ENCODE measurements at places on chromosomes 3 and 15.

DNA sequence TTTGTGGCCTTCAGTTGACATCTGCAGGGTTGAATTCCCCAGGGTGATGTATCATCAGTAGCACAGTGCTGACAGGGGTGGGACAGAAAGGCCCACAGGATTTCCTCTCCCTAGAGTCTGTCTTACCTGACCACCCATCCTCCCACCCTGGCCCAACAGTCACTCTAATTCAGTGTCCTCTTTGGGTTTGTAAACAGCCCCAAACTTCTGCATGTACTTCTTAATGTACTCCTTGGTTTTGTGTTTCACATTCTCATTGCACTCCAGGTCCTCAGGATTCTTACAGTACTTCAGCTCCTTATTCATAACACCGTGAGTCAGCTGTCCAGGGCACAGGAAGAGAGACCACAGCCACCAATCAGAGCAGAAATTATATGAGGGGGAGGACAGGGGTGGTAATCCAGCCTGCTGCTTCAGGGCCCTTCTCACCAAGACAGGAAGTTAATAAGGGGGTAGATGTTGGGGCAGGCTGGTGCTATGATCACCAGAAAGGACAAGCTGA lies 37.5 kb downstream of the NBEAL2 start:
- no peak for DNase-seq

DNA sequence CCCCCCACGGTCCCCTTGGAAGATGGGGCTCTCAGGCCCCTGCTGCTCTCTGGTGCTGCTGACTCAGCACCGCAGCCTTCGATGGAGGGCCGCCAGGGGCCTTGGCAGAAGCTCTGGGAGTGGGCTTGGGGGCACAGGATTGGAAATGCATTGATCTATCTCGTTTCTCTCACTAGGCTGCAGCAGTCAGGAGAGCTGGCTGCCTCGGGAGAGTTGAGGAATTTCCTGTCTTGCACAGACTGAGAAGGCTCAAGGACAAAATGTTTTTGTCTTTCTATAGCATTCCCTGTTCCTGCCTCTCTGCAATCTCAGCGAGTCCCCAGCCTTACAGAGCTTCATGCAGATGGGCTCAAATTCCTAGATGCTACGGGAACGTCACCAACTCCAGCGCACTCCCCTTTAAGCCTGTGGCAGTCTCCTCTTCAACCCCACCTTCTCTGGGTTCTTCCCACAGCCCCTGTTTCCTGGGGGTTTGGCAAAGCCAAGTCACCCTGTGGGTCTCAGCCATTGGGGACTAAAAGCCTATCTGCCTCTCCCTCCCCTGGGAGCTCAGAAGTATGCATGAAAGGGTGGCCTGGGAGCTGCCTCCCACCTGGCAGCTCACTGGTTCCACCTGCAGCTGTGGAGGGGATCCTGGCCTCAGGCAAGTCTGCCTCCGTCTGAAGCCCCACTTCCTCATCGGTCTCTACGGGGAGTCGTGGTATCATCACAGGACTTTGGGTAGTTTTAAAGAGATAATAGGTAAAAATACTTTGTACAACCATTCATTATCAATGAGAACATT lies 127.4 kb upstream of the HACD2 start:
- no peak for DNase-seq

GRCh38 chr15:33160581-33161165 lies 33.8 kb downstream of the FMN1 start:
- no peak for DNase-seq

DNA sequence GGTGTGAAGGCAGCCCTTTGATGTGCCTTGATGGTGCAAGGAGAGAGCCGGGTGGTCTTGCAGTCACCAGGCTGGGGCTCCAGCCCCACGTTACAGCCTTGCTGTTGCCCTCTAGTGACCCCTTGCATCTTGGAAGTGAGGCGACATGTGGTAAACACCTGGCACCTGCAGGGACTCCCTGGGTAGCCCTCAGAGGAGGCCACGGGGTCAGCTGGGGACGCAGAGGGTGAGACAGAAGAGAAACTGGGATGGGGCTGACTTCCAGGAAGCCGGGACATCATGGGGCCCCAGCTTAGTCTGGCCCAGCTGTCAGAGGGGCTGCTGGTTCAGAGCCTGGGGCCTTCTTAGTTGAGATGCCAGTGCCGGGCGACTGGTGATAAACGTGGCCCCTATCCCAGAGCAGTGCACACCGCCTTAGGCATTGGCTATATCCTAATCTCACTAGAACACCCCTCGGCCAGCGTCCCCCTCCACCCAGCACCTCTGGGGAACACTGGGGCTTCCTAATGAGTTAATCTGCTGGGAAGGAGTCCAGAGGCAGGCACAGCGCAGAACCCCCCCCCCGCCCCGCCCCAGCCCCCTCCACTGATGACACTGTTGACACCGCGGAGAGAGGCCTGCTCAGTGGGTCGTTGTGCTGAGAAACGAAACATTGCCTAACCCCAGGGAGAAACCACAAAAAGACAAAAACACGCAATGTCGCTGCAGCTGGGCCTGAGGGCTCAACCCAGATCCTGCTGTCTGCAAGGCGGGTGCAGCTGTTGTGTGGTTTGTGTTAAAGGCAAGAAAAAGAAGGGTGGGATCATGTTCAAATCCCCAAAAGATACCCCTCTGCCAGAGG lies 60.5 kb upstream of the KLF13 start:
- DNase-seq, result no peak

- DNase-seq, result no peak
Measured at GRCh38 chr15:74725845-74726773, 781 bp upstream of the CYP1A1 start.

GRCh38 chr3:183309276-183309675 lies 56.2 kb downstream of the B3GNT5 start:
- no peak for DNase-seq

All from occipital lobe (tissue), 3 donors.